ENCODE measurements at places on chromosomes 11 and 22.

GRCh38 chr11:91790346-91791170 lies 434.1 kb upstream of the FAT3 start:
- DNase-seq: no peak

DNA sequence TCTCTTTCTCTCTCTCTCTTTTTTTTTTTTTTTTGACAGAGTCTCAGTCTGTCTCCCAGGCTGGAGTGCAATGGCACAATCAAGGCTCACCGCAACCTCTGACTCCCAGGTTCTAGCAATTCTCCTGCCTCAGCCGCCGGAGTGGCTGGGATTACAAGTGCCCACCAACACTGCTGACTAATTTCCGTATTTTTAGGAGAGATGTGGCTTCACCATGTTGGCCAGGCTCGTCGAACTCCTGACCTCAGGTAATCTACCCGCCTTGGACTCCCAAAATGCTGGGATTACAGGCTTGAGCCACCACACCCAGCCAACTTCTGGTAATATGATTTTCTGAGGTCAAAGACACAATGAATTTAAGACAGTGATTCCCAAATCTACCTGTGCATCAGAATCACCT lies 659.8 kb upstream of the CCDC90B start:
- no peak for DNase-seq

- DNase-seq: no peak
Measured at GRCh38 chr11:117547195-117547850, 219.7 kb downstream of the CEP164 start.

DNA sequence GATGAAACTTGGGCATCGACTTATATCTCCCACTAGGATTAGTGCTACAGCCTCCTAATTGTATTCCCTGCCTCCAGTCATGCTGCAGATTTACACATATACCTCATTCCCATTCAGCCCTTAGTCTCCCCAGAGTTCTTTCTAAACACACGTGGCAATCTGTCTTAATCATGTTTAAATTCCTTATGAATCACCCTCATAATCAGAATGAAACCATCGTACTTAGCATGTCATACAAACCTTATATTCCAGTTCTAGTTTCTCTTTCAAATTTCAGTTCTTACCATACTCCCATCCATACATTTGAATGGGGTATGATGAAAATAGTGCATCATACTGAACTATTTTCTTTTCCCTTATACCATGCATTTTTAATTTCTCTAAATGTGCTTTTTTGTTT lies 6.0 kb upstream of the OR10A2 start:
- DNase-seq: no peak

DNA sequence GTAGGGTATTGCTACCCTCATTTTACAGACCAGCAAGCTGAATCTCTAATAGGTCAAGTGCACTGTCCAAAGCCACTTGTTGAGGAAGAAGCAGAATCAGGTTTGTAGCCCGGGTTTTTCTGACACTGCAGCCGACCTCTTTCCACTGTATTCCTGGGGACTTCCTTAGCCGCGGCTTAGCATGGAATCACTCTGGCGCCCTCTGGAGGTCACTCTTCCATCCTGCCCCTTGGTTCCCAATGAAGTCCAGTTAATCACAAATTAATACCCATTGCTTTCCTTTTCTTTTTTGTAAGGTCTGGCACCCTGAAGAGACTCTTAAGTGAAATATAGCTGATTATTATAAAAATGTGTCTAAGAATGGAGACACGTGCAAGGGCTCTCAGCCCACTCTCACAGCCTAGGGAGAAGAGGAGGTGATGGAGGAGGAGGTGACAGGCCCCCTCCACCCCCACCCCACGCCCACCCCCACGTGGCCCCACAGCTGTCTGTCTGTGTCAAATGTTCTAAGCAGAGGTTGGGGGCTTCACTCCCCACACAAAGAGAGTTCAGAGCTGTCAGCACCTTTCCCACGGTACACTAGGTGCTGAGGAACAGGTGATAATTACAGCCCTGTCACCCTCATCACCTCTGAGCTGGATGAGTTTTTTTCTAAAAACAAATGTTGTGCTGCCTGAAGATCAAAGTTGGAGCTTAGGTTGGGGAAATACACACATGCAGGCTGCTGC lies 57.7 kb upstream of the DRD2 start:
- peak; percentile 47 for DNase-seq

- DNase-seq: no peak
Measured at GRCh38 chr11:113477321-113477720, 2.1 kb upstream of the DRD2 start.

DNA sequence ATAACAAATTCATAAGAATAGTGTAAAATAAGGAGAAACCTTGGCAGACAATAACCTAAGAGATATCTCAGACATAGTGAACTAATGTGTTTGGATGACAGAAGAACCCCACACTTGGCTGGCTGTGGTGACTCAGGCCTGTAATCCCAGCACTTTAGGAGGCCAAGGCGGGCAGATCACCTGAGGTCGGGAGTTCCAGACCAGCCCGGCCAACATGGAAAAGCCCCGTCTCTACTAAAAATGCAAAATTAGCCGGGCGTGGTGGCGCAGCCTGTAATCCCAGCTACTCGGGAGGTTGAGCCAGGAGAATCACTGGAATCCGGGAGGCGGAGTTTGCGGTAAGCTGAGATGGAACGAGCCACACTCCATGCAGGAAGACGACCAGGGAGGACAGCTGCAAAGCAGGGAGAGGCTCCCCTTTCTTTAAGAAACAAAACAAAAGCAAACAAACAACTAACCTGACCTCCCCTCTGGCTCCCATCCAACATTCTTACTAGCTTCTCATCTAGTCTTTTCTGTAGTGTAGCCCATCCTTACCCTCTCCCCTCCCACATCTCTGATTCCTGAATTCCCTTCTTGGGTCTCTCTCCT lies 84.2 kb downstream of the ZNF280B start:
- DNase-seq: peak; percentile 5

- no peak for DNase-seq
Measured at GRCh38 chr22:46017166-46017565, 40.2 kb upstream of the WNT7B start.

- DNase-seq: no peak
Measured at GRCh38 chr22:30858976-30859713, 109.4 kb downstream of the MORC2 start.

- DNase-seq: no peak
Measured at GRCh38 chr11:123188508-123189165, 6.4 kb downstream of the CLMP start.

- DNase-seq: no peak
Measured at GRCh38 chr22:24467340-24467739, 27.8 kb upstream of the UPB1 start.

DNA sequence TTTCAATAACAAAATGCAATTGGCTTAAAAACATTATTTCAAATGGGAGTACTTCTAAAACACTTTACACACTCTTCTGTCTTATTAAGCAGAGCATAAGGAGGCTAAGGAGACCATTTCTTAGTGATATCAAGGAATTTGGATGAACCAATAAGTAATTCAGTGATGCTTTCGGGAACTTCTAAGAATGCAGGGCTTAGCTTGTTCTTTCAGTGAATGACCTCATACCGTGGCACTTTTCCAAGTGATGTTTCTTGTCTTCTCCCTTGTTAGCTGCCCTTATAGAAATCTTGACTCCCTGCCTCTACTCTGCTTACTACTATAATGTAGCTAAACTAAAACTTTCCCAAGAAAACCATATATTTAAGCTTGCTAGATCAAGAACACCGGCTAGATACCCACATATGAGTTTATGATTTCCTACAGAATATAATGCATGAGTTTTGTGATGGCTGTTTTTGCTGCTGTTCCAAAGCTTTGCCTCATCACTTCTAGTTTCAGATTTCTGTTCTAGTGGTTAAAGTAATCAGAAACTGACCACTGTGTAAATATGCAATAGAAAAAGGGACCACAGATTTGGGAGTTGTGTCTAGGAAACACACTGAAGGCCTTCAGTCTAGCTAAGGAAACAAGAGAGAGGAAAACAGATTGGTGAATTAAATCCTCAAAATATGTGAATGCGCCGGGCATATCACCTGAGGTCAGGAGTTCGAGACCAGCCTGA lies 37.5 kb upstream of the STK33 start:
- peak; percentile 7 for DNase-seq

Data from SJSA1 (cell line).